Stimulated activated CD8-positive, alpha-beta memory T cell treated with anti-CD3 and anti-CD28 coated beads, Interleukin-7, amount 100 ng/mL, for 1 hour (primary cell): ENCODE measurements at places on chromosomes 5 and 9.

- no peak for DNase-seq
These were observed 212.8 kb downstream of the SLIT3 start for GRCh38 chr5:169088028-169088725.

DNA sequence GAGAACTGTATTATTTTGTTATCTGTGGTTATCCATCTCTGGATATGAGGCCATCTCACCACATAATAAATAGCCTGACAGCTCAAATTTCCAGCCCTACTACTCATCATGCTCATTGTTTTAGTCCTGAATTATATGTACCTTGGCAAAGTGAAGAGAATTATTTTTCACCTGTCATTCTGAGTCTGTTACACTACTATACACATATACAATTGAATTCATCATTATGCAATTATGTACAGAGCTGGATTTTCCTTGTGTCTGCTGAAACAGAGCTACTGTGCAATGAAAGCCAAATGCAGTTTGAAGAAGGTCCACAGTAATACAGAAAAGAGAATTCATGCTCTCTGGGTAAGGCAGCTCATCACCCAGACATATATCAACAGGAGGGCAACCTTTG, 28.5 kb downstream of the ESM1 start:
- DNase-seq, result no peak

GRCh38 chr5:164002628-164003027, 497.2 kb downstream of the MAT2B start:
- no peak for DNase-seq

DNA sequence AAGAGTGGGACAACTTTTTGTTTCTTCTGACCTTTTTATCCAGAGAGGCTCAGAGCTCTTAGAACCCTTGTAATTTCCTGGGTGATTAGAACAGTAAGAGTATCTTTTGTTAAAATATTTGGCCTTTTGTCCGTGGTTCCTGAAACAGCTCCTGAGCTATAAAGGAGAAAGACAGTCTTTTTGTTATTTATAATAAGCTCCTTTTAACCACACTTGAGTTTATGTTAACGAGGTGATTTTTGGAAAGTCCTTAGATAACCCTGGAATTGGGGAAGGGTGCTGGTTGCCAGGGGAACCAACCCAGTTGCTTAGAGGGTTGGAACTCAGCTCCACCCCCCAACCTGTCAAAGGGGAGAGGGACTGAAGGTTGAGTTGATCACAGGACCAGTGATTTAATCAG, 4.8 kb downstream of the ZNF483 start:
- DNase-seq, result no peak

DNA sequence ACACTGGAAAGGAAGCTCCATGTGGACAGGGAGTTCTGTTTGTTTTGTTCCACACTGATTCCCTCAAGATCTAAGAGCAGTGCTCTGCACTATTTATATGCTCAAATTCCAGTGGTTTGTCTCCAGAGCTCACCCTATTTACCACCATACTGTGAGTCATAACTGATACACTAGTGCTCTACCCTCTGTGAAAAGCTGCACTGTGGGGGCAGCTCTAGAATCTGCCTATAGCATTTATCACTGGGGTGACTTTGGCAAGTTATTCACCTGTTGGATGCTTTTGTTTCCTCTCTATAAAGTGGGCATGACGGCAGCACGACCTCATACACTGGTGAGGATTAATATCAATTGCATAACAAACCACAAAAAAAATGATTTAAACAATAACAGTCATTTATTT, 307.8 kb downstream of the NR2F1-AS1 start:
- no peak for DNase-seq

- DNase-seq, result no peak
These were observed 576.9 kb downstream of the EBF1 start for GRCh38 chr5:158522776-158523175.

- no peak for DNase-seq
These were observed 732.2 kb upstream of the ZNF608 start for GRCh38 chr5:125478599-125478998.

- no peak for DNase-seq
These were observed 231.1 kb upstream of the NUDT12 start for GRCh38 chr5:103793595-103794182.

- no peak for DNase-seq
These were observed 46.1 kb downstream of the NIPAL4 start for GRCh38 chr5:157506066-157506590.

GRCh38 chr9:129386812-129387177, 208.7 kb upstream of the IER5L start:
- no peak for DNase-seq

- no peak for DNase-seq
These were observed 370.8 kb upstream of the RIOK2 start for GRCh38 chr5:97553604-97554452.

DNA sequence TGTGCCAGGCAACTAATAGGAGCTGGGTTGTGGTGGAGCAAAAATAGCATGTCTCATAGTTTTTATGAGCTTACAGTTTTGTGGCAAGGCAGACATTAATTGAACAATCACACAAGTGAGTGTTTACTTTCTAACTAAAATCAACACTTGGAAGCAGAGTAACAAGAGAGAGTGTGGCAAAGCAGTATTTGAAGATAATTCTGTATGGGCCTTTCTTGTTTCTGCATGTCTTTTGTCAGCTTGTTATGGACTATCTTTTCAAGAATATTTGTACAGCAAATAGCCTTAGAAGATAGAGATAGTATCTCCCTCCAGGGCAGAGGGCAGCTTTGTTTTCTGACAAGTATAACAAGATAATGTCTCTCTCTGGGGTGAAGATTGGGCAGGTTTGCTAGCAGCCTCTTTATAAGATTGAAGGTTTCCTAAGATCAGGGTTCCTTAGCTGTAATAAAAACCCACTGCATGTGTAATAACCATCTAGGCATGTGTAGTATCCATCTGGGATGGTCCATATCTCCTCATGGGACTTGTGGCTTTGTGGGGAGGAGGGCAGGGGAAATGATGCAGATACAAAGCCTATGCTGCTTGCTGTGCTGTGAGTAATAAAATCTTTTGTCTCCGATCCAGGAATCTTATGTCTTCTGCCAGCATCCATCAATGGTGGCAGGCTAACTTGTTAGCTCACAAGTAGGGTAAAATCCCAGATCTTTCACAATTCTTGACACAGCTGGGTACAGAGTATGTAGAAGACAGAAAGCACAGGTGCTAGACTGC, 479.9 kb downstream of the KDM4C start:
- no peak for DNase-seq

DNA sequence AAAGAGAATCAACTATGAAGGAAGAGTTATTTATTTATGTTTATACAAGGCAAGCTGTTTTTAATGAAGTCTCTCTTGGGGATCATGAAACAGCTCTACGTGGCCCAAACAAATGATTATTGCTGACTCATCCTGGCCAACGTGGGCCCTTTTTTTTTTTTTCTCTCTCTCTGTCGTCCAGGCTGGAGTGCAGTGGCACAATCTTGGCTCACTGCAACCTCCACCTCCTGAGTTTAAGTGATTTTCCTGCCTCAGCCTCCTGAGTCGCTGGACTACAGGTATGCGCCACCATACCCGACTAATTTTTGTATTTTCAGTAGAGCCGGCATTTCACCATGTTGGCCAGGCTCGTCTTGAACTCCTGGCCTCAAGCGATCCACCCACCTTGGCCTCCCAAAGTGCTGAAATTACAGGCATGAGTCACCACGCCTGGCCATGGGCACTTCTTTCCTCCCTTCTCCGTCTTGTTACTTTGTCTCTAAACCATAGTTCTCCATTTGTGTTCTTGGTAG, 98.3 kb downstream of the BASP1 start:
- no peak for DNase-seq

- no peak for DNase-seq
These were observed 2.5 kb upstream of the DBH start for GRCh38 chr9:133633681-133634080.

- DNase-seq, result no peak
These were observed 31.0 kb upstream of the SHISAL2B start for GRCh38 chr5:64659289-64659688.

DNA sequence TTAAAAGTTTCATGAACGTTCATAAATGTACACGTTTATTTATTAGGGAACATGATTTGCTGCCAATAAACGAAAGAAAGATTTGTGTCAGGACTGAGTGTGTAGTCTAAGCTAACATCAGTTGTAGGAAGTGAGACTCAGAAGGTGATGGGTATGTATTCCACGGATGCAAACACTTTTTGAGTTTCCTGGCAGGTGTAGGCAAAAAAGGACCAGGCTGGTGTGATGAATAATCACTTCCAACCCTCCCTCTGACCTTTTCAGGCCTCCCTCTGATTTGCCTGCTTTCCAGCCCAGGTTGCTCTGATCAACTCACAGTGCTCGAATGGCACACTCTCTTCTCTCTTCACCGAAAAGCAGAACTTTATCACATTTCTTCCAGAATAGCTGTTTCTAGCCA, 51.8 kb downstream of the BASP1 start:
- no peak for DNase-seq

DNA sequence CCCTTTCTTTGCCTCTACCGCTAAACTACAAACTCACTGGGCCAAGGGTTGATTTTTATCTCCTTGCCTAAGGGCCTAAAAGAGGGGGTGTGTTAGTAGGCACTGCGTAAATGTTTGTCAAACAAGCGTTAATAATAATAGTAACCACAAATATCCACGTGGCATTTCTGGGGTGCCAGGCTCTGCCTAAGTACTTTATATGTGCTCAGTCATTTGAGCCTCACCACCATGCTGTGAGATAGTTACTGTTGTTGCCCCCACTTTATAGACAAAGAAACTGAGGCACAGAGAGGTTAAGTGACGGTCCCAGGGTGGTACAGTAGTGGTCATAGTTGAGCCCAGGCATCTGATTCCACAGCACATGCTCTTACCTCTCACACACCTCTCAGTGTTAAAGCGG, 52.4 kb downstream of the ERGIC1 start:
- DNase-seq, result no peak

- DNase-seq, result no peak
These were observed 33.1 kb downstream of the SPIN1 start for GRCh38 chr9:88421348-88421747.

DNA sequence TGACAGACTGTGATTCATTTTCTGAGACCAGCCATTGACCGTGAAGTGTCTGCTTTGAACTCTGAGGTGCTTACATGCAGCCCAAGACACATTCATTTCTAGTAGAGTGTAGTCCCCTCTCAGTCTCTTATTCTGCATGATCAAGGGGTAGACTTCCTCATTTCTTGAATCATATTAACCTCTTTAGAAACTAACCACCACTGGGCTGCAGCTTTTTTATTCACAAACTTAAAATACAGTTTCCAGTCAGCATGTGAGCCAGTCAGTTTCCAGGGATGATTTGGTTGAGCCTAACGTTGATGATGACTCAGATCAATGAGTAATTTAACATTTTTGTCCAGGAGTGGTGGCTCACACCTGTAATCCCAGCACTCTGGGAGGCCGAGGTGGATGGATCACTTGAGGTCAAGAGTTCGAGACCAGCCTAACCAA, 59.2 kb downstream of the OTULIN start:
- DNase-seq, result no peak

DNA sequence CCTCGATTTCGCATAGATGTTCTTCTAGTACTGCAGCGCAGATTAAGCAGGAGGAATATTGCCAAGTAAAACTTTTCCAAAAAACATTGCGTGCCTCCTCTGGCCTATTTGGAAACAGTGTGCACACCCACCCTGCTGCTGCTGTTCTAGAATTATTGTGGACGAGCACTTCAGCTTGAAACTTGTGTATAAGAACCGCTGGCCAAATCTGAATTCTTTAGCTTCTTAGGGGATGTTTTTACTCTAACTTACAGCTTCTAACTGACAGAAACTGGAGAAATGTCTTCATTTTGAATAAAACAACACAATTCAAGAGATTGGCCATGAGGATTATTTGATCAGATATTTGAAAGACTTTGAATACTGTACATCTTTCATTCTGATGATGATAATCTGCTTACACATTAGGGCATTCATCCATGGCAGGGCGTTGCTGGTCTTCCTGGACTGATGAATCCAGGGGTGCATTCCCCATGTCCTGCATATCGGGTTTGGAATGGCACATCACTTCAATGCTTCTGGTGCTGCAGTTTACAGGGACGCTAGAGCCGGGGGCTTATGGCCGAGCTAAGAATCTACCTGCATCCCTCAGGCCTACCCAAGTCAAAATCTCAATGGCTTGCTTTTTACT, 6.5 kb downstream of the ADAMTS16 start:
- DNase-seq, result no peak

- DNase-seq, result no peak
These were observed 187.4 kb downstream of the FBXL7 start for GRCh38 chr5:15687401-15687800.

DNA sequence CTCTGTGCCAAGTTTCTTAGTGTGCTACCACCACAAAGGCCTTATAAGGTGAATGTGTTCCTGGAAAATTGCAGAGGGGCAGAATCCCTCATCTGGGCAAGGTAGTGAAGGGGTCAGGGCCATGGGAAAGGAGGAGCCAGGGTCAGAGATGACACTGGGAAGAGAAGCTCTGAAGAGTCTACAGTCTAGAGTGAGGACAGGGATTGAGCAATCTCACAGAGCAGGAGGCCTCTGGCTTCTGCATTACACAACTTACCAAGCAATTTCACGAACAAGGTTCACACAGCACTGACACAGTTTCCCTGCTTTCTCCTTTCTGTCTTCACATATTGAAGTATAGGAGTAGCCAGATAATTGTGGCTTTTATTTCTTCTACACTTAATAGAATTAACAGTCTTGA, 24.5 kb upstream of the IDNK start:
- no peak for DNase-seq

GRCh38 chr5:111792471-111793058, 35.6 kb upstream of the NREP start:
- no peak for DNase-seq

DNA sequence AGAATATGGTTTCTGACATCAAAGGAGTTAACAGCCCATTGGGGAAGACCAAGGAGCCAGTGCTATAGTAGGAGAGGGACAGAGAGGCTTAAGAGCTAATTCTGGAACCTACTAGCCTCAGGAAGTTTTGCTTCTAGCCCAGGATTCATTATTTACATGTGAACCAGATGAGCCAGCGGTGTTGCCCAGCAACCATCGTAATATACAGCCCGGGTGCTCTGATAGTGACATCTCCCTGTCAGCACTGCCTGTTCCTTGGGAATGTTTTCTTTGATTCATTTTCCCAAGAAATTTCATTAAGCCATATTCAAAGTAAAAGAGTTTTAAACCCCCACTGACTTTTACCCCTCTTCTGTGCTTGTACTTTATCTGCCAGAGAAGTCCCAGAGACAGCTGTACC, 217.4 kb upstream of the ADAMTSL1 start:
- no peak for DNase-seq
